Caco-2 (cell line): ENCODE measurements at places on chromosomes 2 and 18.
A peak's percentile ranks its signal among the peaks of the same experiment; 100 is the strongest.

GRCh38 chr2:46269544-46270273, 27.5 kb upstream of the EPAS1 start:
- H3K27me3 ChIP-seq = no peaks in the 10 kb centered on the region
- peaks cover 8% of the 10 kb centered on the region; the same call in 1 of the 2 replicates for H3K4me1 ChIP-seq
- H3K36me3 ChIP-seq = no peaks in the 10 kb centered on the region
- no peak overlapping the region for H3K4me3 ChIP-seq
- DNase-seq = no peak

DNA sequence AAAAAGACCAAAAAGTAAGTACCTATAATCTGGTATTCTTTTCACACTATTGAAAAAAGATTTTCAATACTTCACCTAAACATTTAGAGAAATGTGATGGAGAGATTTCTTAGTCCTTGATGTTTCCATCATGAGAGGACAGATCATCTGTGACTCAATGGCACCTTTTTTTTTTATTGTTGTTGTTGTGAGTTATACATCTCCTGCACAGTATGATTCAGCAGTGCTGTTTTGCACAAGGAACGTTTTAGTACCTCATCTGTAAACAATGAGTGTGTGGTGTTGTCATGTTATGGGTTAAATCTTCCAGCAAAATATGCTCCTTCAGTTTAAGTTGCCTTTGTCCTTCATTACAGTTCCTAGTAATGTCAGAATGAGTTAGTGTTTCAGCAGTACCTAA, 2.2 kb downstream of the KIAA1328 start:
- no peak for DNase-seq
- no peak overlapping the region for H3K4me3 ChIP-seq
- no peaks in the 10 kb centered on the region for H3K4me1 ChIP-seq
- H3K27ac ChIP-seq = no peak overlapping the region
- no peaks in the 10 kb centered on the region for H3K36me3 ChIP-seq

DNA sequence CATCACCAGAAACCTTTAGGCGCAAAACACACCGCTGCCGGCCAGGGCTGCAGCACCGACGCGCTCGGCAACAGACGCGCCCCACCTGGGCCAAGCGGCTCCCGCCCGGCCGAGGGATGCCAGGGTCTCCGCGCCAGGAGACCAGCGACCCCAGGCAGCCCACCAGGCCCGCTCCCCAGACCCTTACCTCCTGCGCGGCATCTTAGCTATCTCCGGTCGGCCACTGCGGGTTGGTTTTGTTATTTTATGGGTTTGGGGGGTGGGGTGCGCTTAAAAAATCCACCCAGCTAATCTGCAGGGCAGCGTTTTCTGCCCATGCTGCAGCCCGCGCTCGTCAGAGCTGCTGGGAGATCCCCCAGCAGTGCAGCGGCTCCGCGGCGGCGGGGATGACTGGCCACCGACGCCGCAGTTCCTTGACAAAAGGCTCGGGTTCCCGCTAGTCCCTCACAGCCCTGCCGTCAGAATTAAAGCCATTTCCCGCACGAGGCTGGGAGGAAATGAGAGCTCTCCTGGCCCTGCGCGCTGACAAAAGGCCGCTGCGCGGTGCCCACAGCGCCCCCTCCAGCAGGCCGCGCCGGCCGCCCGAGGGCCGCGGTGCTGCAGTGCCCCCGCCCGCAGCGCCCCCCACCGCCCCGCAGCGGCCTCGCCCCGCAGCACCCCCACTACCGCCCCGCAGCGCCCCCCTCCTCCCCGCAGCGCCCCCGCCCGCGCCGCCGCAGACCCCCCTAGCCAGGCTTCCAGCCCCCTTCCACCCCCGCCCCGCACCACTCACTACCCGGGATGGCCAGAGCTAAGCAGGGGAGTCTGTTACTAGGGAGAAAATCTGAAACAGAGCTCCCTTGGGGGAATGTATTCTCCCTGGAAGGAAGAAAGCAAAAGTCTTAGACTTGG, at the start of gene ADD2:
Gene ADD2, minus strand, starts transcription at position 502 of the 891 bp plus-strand sequence. CDS start 61,792 bp downstream, outside the sequence.
- peaks cover 4% of the 10 kb centered on the region for H3K27me3 ChIP-seq
- no peak within 1 kb of the TSS for H3K27ac ChIP-seq
- no peaks in the 10 kb centered on the region for H3K36me3 ChIP-seq
- peaks cover 5% of the 10 kb centered on the region for H3K4me1 ChIP-seq
- peak; percentile 40 for DNase-seq
- H3K4me3 ChIP-seq = peak within 1 kb of the TSS; percentile 20

- DNase-seq = no peak
- no peak overlapping the region for H3K4me3 ChIP-seq
- no peaks in the 10 kb centered on the region for H3K4me1 ChIP-seq
- H3K36me3 ChIP-seq = no peaks in the 10 kb centered on the region
- no peaks in the 10 kb centered on the region for H3K27me3 ChIP-seq
Measured at GRCh38 chr2:177542396-177542795, 149.8 kb downstream of the AGPS start.

GRCh38 chr2:235046589-235046988, 94.8 kb downstream of the SH3BP4 start:
- DNase-seq = no peak
- H3K27ac ChIP-seq = no peak overlapping the region
- no peak overlapping the region for H3K4me3 ChIP-seq
- no peaks in the 10 kb centered on the region for H3K27me3 ChIP-seq
- no peaks in the 10 kb centered on the region; the same call in 1 of the 2 replicates for H3K36me3 ChIP-seq

- no peak overlapping the region for H3K4me3 ChIP-seq
- no peak for DNase-seq
- no peaks in the 10 kb centered on the region for H3K4me1 ChIP-seq
- no peaks in the 10 kb centered on the region for H3K36me3 ChIP-seq
Measured at GRCh38 chr18:56233595-56233994, 404.8 kb downstream of the TXNL1 start.
